Activated T-cell treated with anti-CD3 and anti-CD28 coated beads for 4 hours (primary cell): ENCODE measurements at places on chromosomes 6 and 20.

GRCh38 chr6:157981132-157981394, 600 bp upstream of the SYNJ2 start:
- DNase-seq: no peak

GRCh38 chr6:31837369-31838113, 10.0 kb downstream of the HSPA1B start:
- DNase-seq: no peak

DNA sequence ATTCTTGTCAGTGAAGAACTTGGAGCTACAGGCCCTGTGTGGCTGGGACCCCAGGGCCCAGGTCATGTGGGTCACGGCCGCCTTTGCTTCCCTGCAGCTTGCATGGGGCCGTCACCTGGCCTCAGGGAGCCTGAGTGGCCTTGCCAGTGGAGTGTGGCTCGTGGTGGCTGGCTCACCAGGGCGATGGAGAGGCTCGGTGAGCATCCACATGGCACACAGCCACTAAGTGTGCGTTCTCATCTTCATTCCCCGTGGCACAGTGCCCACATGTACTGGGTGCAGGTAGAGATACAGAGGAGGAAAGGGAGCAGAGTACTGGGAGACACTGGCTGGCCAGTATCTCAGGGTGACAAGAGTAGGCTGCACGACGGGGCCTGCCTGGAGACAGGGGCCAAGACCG, 21.5 kb downstream of the MANBAL start:
- DNase-seq: no peak

GRCh38 chr6:110814102-110815014, 911 bp downstream of the CDK19 start:
- peak; percentile 36 for DNase-seq

- DNase-seq: no peak
Observed at GRCh38 chr6:33428966-33429749, 9.3 kb downstream of the SYNGAP1 start.

DNA sequence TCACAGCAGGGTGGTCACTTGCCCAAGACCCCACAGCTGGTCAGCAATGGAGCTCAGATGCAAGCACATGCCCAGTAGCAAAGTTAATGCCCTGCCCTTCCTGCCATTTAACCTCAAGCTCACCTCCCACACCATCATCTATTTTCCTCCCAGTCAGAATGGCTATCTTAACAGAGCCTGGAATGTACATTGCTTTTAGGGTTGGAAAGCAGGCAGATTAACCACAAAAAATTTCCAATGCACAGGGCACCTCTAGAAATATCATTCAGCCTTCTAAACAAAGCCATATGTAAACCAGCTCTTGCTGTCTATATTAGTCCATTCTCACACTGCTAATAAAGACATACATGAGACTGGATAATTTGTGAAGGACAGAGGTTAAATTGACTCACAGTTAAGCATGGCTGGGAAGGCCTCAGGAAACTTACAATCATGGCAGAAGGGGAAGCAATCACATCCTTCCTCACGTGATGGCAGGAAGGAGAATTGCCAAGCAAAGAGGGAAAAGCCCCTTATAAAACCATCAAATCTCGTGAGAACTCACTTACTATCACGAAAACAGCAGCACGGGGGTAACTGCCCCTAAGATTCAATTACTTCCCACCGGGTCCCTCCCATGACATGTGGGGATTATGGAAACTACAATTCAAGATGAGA, 106.9 kb downstream of the FYN start:
- no peak for DNase-seq

GRCh38 chr6:36739947-36740817, 42.6 kb downstream of the RAB44 start:
- no peak for DNase-seq

GRCh38 chr6:91436448-91436847, 849.6 kb upstream of the MAP3K7 start:
- DNase-seq: no peak

- DNase-seq: no peak
Observed at GRCh38 chr6:28802417-28803336, 121.1 kb downstream of the TRIM27 start.

- DNase-seq: no peak
Observed at GRCh38 chr6:12748411-12748810, 31.8 kb downstream of the PHACTR1 start.
